ENCODE measurements at places on chromosomes 16 and 17.

- DNase-seq = no peak
Measured at GRCh38 chr17:77432742-77433141, 292.0 kb downstream of the SEC14L1 start.

- peak; percentile 96 for DNase-seq
Measured at GRCh38 chr17:46264456-46265198, 30.3 kb upstream of the LRRC37A start.

DNA sequence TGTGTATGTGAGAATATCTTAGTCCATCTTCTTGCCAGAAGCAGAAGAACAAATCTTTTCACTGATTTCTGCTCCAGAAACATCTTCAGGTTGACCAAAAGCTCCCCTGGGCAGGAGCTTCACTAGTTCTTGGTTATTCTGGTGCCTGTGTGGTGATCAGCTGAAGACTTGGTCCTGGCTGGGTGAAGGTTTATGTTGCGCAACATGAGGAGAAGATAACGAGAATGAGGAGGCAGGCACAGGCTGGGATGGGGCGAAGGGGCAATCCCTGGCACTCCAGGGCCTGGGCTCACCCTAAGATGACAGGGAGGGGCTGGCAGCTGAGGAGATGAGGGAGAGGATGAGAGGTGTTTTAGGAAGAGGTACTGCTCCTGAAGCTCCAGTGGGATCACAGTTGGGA is 232.0 kb downstream of the NTN1 start:
- no peak for DNase-seq

GRCh38 chr16:52618753-52619497 is 72.0 kb upstream of the TOX3 start:
- no peak for DNase-seq
